GDM1 (cell line): ENCODE measurements at places on chromosomes 6 and 20.
A peak's percentile ranks its signal among the peaks of the same experiment; 100 is the strongest.

DNA sequence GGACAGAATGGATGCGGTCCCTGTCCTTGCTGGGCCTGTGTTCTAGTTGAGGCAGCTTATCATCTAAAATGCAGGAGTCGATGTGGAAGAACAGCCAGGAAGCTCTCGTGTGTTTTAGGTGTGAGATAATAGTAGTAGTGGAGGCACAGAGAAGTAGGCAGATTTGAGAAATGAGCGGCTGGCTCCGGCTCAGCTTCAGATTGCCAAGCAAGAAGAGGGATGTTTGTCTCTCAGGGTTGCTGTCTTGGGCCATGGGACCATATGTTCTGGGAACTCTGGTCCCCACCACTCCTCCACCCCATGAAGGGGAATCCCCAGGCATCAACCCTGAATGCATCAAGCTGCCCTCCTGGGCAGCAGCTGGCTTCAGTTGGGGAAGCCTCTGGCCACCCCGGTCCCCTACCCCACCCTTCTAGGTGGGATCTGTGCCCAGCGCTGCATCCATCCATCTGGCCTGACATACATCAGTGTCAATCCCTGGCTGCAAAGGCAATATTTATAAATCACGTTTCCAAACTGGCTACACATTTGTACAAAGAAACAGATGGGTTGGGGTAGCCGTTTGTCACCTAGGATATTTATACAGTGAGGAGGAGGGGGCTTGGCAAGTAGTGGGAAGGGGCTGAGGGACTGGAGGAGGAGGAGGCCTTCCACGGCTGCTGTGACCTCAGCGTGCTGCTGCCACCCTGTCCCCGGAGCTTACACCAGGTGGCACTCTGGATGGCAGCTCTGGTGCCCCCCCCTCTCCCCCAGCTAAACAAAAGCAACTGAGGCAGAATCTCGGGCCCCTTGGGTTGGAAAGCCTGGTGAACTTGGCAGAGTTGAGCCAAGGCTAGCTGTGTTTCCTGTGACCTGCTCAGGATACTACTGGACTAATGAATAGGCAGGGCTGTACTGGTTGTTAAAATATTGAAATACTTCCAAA, 64.4 kb downstream of the CD40 start:
- no peak for DNase-seq

GRCh38 chr20:373171-373890, 7.2 kb upstream of the TRIB3 start:
- peak; percentile 28 for DNase-seq

GRCh38 chr6:170285482-170285881, 5.4 kb downstream of the DLL1 start:
- no peak for DNase-seq

GRCh38 chr20:33654680-33655161, 7.4 kb upstream of the C20orf144 start:
- DNase-seq: no peak

- DNase-seq: no peak
These were observed 99.3 kb downstream of the TTLL2 start for GRCh38 chr6:167424060-167424673.

- no peak for DNase-seq
These were observed 52.8 kb upstream of the FILIP1 start for GRCh38 chr6:75546381-75546780.

DNA sequence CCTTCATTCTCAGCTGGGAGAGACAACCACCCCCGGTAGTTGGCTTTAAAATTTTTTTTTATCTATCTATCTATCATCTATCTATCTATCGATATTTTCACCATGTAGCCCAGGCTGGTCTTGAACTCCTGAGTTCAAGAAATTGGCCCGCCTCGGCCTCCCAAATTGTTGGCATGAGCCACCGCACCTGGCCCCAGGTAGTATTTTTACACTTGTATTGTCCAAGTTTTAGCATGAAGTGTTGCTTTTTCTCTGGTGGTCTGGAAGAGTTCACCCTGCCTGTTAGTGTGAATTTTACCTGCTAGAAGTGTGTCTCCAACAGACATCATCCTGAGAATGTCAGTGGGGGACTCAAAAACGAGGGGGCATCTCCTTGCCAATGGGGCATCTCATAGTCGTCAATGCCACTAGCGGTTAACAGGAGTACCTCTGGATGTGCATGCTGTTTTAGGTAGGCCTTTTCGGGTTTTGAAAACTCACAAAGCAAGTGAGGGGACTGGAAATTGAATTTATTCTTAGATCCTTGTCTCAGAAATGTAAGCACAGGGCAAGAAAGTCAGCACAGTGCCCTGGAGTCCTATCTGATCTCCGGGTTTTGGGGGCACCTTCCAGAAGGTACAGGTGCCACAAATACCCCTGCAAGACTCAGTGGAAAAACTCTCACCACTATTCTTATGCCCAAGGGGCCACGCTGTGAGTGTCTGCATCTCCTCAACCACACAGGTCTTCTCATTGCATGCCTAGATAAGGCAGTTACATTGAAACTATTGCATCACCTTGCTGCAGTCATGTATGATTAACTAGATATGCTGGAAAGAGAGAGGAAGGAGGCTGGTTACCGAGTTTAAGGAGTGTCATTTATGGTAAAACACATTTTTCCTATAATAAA, 37.1 kb downstream of the TNFAIP3 start:
- no peak for DNase-seq

- no peak for DNase-seq
These were observed 1.4 kb downstream of the FYN start for GRCh38 chr6:111871725-111872400.

DNA sequence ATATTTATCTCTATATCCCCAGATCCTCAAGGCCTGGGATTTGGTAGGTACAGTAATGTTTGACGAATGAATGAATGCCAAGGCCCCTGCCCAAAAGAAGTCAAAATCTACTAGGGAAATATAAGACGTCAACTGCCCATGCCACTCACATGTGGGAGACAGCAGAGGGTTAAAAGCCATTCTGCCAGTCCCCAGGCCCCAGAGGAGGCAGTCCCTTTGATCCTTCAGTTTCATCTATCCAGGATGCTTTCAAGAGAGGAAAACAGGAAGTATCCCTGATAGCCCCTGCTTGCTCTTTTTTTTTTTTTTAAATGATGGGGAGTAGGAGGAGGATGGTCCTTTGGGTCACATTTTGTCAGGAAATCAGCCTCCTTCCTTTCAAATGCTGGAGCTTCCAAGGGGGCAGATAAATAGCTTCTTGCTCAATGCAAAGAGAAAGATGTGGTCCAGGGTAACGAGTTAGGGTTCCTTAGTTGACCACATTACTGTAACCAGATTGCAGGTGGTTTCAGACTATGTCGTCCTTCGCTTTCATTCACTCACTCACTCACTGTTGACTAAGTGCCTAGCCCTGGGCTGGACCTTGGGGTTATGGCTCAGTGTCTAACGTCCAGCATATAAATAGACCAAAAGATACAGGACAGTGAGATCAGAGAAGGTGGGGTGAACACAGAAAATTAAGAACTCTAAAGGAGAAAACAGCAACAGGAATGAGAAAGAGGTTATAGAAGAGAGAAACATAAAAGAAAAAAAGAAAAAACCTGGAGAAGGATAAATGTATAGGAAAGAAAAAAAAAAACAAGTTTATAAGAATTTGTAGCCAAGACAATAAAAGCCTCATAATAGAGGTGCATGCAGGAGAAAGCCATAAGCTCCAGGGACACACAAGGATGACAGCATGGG, 64.6 kb upstream of the PIM1 start:
- DNase-seq: no peak

DNA sequence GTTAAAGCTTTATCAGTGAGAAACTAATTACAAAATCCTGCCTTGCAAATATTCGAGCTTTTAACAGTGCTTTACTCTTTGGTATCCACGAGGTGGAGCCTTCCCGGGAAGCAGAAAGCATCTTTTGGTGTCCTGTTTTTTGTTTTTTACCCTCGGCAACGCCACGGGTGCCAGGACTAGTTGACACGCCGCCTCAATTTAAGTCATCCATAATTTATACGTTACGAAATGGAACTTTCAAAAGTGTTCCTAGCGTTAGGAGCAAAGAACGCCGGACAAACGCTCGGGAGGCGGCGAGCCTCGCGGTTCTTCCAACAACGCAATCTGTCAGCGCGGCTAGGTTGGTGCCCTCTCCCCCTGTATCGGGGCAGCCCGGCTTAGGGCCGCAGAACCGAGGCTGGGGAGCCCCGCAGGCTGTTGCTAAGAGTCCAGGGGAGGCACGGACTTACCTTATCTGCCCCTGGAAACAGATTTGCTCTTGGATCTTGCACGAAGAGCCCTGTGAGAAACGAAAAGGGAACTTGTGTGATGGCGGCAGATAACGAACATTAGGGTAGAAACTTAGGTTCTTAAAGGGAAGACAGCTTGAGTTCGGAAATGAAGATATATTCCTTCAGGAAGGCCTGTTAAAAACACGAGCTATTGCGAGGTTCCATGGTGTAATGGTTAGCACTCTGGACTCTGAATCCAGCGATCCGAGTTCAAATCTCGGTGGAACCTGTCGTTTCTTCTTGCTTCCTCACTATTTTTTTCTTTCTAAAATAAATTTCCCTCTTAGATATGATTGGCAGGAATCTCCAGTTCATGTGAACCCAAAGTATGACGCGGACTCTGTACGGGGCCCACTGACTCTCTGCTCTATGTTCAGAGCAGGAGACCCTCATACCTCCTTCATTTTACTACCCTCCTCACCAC, 46.2 kb upstream of the ZNF184 start:
- DNase-seq: peak; percentile 71

DNA sequence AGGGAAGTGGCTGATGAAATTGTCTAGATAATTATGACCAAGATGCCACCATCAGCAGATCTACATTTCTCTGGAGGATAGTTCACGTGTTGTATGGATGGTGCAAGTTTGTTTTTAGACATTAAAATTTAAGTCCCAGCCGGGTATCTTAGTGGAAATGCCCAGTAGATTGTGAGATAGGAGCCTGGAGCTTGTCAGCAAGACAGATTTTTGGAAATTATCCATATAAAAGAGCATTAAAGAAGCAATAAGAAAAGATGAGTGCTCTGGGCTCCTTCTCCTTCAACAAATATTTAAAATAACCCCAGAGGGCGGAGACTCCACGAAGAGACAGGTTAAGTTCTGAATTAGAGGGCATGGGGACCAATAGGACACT, 47.6 kb upstream of the SMLR1 start:
- no peak for DNase-seq

- DNase-seq: no peak
These were observed 35.1 kb downstream of the RBM38 start for GRCh38 chr20:57426271-57426689.

DNA sequence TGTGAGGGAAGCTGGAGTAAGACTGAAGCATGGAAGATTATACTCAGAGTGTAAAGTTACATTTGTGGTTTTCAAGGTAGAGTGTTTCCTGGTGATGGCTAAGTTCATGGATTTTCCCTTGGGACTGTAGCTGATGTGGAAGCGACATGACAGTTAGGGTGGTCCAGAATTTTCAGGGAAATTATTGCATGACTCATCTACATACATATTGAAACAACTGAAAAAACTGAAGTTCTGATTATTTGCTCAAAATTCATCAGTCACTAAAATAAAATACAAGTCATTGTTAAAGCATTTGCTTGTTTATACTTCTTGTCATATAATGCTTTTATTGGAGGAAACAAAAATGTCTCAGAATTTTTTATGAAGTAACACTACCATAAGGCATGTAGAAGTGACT, 700.0 kb downstream of the RFPL4B start:
- DNase-seq: no peak

- no peak for DNase-seq
These were observed 54.5 kb downstream of the CLIC5 start for GRCh38 chr6:45961125-45961524.

DNA sequence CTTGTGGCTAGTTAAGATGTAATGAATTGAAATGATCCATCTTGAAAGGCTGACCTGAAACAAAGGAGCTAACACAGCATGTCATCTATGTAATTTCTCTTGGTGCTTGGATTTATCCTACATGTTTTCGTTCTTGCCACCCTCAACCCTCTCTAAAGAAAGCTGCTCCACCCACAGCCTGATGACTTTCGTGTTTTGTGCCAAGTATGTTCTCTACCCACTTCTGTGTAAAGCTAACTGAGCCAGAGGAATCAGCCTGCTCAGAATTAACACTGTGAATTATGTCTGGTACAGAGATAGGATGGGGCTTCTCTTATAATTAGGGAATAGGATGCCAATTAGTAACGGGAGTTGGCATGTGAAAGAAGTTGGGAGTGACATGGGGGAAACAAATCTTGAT, 67.9 kb upstream of the MLIP start:
- no peak for DNase-seq

DNA sequence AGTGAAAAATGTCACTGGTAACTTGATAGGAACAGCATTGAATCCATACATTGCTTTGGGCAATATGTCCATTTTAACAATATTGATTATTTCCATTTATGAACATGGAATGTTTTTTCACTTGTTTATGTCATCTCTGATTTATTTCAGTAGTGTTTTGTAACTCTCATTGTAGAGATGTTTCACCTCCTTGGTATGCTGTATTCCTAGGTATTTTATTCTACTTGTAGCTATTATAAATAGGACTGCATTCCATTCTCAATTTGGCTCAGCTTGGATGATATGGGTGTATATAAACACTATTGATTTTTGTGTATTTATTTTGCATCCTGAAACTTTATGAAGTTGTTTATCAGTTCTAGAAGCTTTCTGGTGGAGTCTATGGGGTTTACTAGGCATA, 730.3 kb downstream of the DOK5 start:
- DNase-seq: no peak

DNA sequence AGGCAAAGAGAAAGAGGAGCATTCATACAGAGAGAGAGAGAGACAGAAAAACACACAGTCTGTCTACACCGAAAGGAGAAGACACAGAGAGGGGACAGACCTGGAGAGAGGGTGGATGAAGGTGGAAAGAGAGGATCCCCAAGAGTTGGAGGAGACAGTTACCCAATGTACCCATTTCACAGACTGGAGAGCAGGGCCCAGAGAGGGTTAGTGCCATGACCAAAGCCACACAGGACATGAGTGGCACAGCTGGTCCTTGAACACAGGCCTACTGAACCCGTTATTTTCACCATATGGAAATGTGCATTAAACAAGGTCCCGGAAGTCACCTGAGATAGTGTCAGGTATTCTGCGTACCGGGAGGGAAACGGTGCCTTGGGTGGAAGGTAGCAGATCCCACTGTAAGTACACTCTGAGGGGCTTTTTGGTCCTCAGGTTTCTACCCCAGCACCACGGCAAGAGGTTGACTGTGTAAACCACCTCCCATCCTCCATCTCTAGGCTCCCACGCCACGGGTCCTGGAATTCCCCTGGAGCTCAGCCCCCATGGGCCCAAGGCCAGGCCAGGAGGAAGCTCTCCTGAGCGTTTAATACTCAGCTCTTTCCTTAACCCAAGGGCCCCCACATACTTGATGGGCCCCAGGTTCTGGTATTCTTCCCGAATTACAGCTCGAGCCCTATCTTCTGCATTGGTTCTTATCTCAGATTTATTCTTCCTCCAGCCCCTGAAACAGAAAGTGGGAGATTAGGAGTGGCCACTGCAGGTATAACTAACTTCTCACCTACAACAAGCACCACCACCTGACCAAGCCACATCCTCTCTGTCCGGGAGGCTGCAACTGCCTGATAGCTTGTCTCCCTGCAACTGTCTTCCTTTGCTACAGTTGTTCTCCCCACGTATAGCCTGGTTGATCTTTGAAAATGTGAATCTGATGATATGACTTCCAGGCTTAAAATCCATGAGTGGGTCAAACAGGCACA, 38.4 kb upstream of the OCSTAMP start:
- no peak for DNase-seq
